ENCODE measurements at places on chromosomes 1 and 21.

DNA sequence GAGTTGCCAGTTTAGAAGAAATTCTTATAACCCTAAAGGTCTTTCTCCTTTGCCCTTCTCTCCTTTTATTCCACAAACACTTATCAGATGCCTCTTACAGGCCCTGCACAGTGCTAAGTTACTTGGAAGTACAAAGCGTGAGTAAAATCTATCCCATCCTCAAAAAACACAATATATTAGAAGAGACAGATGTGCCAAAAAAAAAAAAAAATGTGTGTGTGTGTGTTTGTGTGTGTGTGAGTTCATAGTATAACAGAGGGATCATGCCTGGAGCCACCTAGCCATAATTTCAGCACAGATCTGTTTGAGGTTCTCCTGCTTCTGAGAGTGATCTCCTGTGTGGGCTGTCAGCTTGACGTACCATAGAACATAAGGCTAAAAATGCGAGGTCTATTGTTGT, 5.0 kb downstream of the FAM20B start:
- DNase-seq, result no peak

DNA sequence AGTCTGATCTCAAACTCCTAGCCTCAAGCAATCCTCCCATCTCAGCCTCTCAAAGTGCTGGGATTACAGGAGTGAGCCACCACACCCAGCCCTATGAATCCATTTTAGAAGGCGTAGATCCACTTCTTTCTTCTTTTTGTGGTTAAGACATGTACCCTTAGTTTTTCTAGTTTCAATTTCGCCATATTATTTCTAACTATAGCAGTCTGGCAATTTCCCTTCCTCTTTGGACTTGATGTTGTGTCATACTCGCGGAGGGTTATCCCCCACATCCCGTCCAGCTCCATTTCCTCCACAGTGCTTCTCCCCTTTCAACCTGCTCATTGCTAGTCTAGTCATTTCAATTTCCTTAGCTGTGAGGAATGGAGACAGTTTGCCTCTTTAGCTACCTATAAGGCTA, 5.2 kb upstream of the LRRC8D start:
- DNase-seq, result no peak

GRCh38 chr1:60903591-60903990, 178.8 kb upstream of the NFIA start:
- peak; percentile 1 for DNase-seq

DNA sequence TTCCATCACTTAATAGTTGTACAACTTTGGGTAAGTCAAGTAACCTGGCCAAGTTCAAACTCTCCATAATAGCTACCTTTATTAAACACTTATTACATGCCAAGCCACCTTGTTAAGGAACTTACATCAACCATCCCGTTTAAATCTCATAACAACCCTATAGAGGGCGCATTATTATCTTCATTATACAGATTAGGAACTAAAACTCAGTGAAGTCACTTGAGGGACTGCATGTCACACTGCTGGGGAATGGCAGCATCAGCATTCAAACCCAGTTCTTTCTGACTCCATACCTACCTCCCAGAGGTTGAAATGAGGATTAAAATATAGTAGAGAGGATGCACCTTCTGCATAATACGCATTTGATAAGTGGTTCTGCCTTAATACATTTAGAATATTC, 47.1 kb upstream of the PLA2G2C start:
- DNase-seq, result peak; percentile 18

DNA sequence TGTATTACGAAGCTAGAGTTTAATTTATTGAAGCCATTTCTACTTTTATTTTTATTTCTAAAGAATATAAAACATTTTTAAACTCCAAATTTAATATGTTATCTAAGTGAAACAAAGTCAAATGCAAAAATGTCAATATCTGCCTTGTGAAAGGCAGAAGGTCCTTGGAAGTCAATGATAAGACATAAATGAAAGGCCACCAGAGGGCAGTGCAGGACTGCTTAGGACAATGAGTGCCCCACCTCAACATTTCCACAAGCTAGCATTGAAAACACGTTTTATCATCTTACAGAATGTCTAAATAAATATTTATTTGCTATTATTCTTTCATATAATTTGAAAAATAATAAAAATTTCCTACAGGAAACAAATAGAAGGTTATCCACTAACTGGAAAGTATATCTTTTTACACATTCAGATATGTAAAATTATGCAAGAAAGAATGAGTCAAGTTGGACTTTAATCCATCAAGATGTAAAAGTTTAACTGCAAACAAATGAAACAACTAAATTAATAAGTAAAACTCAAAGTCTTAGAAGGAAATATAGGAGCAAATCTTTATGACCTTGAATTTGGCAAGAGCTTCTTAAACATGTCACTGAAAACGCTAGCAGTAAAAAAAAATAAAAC, 140.1 kb upstream of the FMN2 start:
- peak; percentile 73 for DNase-seq

GRCh38 chr1:203475012-203475981, at the start of gene PRELP:
TSS of gene PRELP (plus strand) at chr1:203475806. CDS start at chr1:203483185, 7,379 bp downstream.
- DNase-seq, result peak; percentile 82

GRCh38 chr1:18408656-18409370, 71.9 kb upstream of the KLHDC7A start:
- DNase-seq, result no peak

DNA sequence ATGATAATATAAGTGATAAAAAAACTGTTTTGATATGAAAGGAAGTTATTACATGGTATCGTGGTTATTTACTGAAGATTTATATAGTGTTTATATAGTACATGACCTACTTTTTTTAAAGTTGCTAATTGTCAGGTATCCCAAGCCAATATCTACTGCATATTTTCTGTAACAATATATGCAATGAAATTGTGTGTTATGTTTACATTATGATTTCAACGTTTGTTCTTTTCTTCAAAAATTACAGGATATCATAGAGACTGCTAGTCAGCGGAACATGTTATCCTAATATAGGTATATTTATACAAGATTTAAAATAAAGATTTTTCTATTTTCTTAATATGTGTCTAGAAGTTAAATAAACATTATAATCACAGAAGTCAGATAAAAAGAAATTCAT, 167.5 kb upstream of the DPYD start:
- DNase-seq, result no peak

- DNase-seq, result no peak
Observed at GRCh38 chr1:200266871-200267270, 143.0 kb downstream of the ZNF281 start.

DNA sequence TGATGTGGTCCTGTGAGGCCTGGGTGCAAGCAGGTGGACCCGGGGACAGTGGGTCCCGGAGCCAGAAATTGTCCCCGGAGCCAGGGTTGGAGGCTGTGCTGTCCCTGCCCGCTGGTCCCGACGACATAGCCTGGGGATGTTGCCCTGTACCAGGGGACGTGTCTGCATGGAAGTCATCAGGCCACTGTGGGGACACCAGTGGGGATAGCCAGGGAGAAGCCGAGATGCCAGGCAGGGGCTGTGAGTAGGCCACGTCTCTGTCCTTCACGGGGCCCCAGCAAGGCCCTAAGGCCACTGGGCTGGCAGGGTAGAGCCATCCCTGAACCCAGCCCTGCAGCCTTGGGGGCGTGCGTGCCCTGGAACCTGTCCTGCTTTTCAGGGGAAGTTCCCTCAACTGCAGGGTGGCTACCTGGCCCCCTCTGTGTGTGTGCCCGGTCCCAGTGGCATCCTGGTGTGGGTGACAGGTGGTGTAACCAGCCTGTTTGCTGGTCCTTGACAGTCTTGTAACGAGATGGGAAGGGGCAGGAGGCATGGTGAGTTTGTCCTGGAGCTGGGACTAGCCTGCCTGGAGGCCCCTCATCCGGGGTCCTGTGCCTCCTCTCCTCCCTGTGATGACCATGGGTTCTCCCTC, 73.2 kb downstream of the OBSCN start:
- DNase-seq, result no peak

DNA sequence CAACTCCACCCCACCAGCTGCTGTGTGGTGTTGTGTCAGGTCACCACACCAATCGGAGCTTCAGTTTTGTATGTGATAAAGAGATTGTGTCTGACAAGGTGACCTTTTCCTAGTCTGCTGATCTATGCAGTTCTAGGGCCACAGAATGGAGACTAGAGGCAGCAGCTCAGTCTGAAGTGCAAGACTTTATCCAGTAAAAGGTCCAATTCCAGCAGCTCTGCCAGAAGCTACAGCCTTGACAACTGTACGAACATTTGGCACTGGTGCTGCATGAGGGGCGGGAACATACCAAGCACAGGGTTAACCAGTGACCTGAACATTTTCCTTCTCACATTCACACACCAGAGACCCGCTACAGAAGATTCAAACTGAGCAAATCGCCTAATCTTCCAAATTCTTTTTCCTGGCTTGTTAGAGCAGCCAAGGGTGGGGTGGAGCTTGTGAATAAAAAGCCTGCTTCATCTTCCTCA, 9.3 kb downstream of the FMO1 start:
- no peak for DNase-seq

- DNase-seq, result peak; percentile 22
Observed at GRCh38 chr1:62439652-62440371, 3.0 kb downstream of the USP1 start.

DNA sequence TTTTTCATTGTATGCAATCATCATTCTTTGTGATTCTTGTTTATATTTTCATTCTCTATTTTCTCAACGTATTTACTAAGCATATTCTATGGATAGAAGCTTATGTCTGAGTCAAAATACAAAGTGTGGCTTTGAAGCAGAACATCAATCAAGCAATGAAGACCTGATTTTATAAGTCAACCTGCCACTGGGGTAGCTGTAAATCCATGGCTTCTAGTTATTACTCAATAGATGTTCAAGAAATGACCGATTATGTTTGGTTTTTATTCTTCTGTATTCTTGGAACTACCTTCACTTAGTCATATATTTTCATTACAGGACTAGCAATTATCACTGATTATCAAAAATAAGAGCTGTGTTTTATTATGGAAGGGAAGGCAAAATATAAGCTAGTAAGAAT, 20.5 kb upstream of the PTGS2 start:
- no peak for DNase-seq

DNA sequence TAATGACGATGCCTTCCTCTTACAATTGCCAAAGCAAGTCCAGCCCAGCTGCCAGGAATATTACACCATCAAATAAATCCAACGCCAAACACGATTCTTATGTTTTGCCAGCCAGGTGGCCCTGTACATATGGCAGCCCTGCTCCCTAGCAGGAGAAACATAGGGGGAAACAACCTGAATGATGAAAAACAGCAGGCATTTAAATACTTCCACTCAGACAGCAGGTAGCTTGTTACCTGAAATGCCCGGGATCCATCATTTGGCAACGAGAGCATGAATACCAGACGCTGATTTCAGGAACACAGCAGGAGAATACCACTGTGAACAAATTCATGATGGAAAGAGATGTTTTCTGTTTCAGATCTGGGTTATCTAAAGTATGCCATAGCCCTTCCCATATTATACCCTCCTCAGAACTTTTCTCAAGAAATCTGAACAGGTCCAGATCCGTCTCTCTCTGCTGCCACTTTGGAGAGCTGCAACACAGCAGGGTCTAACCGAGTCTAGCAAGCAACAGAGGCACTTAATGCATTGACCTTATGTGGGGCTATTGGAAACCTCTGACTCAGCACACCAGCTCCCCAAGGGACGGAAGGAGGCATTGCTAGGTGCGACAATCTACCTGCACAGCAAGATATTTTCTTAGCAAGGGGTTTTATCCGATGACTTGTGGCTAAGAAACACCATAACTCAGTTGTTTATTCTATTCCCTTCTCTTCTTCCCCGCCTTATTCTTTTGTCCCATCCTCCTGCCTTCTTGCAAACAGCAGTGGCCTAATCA, 166.3 kb downstream of the BARHL2 start:
- DNase-seq, result no peak

DNA sequence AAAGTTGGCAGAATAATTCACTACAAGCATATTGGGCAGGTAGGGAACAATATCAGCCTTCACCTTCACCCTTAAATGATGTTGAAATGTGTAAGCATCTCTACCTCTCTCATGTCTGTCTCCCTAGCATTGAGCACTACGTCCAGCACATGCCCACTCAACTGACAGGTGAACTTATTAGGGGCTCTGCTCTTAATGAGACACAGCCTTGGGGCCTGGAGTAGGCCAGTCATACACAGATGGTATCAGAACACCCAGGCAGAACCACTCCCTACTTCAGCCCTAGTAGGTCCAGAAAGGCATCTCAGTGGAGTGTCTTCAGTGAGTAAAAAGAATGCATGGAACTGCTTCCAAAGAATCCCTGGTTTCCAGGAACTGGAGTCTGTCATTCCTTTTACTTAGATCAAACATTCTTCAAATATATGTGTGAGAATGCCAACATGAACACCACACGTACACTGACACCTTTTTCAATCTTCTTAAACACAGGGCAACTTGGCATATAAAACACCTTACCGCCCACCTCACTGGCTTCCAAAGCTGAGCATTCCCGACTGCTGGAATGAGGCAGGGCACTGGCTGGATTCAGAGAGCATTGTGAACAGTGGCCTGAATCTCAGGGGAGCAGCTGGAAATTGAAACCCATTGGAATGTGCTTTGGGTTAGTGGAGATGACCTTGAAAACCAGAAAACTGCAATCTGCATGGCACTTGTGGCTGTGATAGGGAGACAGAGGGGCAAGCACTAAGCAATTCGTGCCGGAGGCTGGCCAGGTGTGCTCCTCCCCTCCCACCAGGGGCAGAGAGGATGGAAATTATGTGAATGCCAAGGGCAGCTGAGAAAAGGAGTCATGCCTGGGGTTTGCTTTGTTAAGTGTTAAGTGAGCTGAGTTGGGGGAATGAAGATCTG, 24.2 kb upstream of the HSD3B1 start:
- no peak for DNase-seq

- DNase-seq, result no peak
Observed at GRCh38 chr1:159983681-159984080, 29.6 kb upstream of the SLAMF9 start.

DNA sequence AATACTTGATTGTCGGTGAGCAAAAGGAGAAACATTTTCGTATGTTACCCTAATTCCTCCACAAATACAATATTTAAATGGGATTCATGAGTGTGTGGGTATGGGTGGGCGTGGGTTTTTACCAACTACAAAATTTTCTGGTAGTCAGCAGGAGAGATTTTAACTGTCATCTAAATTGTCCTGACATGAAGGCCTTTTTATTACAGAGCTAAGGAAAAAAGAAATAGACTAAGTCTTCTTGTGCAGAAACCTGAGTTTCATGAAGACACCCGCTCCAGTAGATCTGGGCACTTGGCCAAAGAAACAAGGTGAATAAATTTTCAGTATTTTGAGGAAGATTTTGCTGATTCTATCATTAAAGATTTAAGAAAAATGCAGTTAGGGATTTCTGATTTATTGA, 752 bp downstream of the RGS18 start:
- no peak for DNase-seq

DNA sequence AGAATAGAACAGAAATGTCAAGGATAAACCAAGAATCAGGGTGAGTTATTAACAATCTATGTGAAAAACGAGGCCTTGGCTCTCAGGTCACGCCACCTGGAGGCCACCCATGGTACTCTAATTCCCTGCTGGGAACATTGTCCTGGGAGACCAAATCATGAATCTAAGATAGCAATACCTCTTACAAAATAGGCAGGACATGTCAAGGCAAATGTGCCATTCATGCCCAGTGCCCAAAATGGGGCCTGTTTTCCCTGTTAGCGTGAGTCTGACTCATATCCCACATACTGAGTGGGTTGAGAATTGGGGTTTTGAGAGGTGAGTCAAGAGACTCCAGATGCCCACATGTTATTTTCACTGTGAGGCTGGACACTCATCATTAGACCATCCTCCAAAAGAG, 380.8 kb downstream of the HHIPL2 start:
- peak; percentile 86 for DNase-seq

GRCh38 chr1:24756395-24756794, 11.1 kb downstream of the CLIC4 start:
- DNase-seq, result no peak

Data from EH (cell line).